ENCODE measurements at places on chromosomes 13 and 19.

DNA sequence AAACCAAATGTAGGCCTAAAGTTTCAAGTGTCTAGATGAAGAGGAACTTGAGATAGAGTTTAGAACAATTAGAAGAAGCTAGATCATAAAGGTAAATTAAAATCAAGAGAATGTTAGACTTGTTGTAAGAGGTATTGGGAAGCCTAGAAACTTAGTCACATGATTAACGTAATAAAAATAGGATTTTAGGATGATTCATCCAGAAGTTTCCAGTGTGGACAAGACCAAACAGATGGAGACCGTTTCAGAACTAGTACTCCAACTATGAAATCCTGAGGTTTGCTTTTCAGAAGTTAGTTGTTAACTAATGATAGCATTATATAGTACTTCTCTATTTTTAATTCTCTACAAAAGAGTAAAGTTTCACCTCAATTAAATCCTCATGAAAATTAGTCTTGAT, 104.9 kb downstream of the MZT1 start:
- no peak for DNase-seq

- peak; percentile 64 for DNase-seq
Measured at GRCh38 chr19:17079710-17080439, 4.3 kb downstream of the MYO9B start.

GRCh38 chr13:39107561-39107960, 69.3 kb downstream of the NHLRC3 start:
- DNase-seq: no peak

- no peak for DNase-seq
Measured at GRCh38 chr19:54916822-54917221, 10.9 kb downstream of the NCR1 start.

DNA sequence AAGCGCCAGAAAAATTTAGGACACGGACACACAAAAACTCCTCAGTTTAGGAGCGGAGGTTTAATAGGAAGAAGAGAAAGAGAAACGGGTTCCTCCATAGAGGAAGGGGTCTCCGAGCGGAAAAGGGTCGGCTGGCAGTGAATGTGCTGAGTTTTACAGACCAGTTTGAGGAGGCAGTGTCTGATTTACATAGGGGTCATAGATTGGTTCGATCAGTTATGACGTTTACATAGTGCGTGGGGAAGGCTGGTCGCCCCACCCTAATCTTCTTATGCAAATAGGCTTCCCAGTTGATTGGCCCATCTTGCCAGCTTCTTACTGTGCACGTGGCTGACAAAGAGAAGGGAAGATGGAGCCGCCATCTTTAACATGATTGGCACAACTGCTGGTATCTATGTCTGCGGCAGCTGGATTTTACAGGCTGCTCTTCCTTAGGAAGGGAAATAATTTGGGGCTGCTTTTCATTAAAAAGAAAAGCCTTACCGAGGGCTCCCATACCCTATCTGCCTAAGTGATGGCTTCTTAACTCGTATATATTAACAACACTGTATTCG, 1.2 kb upstream of the ZNF225 start:
- DNase-seq: no peak

- DNase-seq: peak; percentile 97
Measured at GRCh38 chr19:39412100-39412866, at the start of gene PLEKHG2. Gene PLEKHG2 (plus strand): TSS chr19:39412669. CDS start chr19:39414087, 1,418 bp downstream.

DNA sequence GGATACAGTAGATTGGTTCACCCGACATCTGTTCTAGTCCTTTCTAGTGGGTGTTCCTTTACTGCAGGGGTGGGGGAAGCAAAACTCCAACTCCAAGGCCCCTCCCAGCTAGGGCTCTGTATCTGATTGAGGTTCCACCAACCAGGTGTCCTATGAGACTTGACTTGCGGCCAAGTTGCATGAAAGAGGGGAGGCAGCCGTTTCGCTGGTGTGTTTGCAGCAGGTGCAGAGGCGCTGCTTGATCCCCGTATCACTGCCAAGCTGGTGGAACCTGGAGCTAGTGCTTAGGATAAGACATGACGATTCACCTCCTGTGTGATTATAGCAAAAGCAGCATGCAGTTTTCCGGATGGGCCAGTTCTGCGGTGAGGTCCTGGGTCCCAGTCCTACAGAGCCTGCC, 338.2 kb downstream of the UQCRFS1 start:
- DNase-seq: no peak

DNA sequence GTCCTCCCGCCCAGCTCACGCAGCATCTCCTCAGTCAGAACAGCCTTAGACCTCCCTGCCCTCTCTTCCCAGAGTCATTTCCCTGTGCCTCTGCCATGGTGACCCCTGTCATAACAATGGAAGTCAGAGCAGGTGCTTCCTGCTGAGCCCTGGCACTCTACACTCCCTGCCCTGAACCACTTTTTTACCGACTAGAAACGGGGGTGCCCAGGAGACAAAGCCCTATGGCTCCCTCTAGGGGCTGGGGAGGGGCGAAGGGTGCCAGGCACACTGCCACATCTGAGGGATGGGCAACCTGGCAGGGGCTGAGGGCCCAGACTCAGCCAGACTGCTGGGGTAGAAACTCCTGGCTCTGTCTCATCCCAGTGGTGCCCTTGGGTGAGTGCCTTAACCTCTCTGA, 16.4 kb downstream of the ZNF574 start:
- no peak for DNase-seq

DNA sequence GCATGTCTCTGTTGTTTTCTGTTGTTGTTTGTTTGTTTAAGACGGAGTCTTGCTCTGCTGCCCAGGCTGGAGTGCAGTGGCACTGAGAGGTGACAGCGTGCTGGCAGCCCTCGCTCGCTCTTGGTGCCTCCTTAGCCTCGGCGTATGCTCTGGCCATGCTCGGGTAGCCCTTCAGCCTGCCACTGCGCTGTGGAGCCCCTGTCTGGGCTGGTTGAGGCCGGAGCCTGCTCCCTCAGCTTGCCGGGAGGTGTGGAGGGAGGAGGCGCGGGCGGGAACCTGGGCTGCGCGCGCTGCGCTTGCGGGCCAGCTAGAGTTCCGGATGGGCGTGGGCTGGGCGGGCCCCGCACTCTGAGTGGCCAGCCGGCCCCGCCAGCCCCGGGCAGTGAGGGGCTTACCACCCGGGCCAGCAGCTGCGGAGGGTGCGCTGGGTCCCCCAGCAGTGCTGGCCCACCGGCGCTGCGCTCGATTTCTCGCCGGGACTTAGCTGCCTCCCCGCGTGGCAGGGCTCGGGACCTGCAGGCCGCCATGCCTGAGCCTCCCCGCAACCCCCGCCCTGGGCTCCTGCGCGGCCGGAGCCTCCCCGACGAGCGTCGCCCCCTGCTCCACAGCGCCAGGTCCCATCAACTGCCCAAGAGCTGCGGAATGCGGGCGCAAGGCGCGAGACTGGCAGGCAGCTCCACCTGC, 6.6 kb upstream of the ZNF329 start:
- DNase-seq: no peak

DNA sequence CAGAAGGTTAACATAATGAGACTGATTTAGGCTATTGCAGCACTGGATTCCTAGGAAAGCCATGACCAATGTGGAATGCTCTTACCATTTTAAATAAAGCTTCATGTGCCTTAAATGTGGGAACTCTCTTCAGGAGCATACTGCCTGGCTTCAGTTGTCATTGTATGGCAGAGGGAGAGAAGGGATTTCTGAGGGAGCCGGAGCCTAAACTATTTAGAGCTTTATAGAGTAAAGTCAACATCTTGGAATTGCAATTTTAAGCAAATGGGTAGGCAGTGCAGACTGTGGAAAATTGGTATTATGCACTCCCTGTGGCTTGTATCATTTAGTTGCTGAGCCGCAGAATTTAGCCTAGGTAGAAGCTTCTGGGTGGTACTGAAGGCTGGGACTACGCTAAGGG, 2041.4 kb downstream of the PCDH9 start:
- DNase-seq: no peak

DNA sequence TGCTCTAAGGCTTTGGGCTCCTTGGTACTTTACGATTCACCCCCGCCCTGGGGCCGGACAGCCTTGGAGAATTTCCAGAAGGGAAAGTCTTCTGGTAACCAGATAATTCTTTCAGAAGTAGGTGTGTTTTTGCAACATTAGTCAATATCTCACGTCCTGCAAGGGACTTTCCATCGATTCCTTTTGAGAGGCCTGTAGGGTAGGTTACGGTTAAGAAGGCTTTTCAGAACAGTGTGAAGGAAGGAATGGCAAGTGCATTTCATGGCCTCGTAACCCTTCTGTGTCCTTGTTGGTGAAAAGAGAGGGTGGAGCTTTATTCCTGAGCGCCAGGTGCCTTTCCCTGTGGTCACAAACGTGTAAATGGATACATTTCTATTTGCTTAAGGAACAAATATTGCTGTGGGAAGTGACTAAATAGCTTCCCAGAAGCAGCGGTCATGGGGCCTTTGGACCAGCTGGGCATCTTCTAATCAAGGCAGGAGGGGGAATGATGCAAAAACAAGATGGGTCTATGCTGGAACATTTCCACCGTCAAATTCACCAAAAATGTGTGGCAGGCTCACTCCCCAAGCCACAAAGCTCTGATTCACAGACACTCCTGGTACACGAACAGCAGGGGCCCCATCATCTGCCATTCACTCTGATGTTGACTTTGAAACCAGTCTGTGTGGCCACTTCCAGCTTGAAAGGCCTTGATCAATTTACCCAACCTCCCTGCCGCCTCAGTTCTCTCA, 99.2 kb downstream of the ANKRD10 start:
- DNase-seq: no peak

- DNase-seq: no peak
Measured at GRCh38 chr13:45276913-45277312, 64.1 kb downstream of the TPT1 start.

DNA sequence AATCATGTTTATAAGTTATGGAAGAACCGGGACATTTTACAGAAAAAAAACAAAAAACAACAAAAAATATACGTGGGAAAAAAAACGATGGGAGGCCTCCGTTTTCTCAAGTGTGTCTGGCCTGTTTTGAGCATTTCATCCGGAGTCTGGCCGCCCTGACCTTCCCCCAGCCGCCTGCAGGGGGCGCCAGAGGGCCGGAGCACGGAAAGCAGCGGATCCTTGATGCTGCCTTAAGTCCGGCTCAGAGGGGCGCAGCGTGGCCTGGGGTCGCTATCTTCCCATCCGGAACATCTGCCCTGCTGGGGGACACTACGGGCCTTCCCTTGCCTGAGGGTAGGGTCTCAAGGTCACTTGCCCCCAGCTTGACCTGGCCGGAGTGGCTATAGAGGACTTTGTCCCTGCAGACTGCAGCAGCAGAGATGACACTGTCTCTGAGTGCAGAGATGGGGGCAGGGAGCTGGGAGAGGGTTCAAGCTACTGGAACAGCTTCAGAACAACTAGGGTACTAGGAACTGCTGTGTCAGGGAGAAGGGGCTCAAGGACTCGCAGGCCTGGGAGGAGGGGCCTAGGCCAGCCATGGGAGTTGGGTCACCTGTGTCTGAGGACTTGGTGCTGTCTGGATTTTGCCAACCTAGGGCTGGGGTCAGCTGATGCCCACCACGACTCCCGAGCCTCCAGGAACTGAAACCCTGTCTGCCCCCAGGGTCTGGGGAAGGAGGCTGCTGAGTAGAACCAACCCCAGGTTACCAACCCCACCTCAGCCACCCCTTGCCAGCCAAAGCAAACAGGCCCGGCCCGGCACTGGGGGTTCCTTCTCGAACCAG, 1.8 kb upstream of the APOE start:
- DNase-seq: peak; percentile 65

DNA sequence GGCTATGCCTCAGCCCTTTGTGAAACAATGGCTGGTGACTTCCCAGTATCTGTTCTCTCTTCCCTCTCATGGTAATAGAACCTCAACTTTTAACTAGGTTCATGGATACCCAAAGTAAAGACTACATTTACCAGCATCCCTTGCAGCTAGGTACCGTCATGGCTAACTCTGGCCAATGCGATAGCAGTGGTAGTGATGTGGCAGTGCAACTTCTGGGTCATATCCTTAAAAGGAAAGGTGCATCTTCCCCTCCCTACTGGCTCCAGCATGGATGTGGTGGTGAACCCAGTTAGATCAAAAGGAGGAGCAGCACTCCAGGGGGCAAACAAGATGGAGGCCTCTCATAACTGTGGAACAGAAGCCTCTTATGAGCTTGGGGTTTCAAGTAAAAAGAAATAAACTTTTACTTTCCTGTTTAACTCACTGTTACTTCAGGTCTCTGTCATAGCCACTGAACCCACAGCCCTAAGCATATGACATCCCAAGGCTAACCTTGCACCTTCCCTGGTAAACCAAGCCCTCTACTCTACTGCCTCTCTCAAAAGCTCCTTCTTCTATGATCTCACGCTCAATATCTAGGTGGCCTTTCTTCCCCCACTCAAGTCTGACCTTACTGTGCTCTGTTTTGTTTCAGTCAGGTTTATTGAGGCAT, 104.4 kb downstream of the DOCK9 start:
- no peak for DNase-seq

DNA sequence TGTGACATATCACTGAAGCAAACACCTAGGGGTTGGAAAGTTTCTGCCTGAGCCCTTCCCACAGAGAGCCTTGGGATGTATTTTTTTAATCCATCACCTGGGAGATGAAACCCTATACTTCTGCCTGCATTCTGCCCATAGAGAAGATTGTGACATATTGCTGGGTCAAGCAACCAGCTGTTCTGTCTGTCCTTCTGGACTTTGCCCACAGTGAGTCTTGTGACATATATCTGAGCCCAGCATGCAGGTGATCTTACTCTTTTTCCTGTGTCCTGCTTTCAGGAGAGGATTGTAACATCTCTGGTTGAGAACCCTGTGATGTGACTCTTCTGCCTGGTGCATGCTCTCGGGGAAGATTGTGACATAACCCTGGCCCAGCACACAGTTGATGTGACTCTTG, 24.9 kb upstream of the ZNF681 start:
- DNase-seq: no peak

GRCh38 chr13:110271313-110271712, 35.6 kb downstream of the COL4A1 start:
- no peak for DNase-seq

DNA sequence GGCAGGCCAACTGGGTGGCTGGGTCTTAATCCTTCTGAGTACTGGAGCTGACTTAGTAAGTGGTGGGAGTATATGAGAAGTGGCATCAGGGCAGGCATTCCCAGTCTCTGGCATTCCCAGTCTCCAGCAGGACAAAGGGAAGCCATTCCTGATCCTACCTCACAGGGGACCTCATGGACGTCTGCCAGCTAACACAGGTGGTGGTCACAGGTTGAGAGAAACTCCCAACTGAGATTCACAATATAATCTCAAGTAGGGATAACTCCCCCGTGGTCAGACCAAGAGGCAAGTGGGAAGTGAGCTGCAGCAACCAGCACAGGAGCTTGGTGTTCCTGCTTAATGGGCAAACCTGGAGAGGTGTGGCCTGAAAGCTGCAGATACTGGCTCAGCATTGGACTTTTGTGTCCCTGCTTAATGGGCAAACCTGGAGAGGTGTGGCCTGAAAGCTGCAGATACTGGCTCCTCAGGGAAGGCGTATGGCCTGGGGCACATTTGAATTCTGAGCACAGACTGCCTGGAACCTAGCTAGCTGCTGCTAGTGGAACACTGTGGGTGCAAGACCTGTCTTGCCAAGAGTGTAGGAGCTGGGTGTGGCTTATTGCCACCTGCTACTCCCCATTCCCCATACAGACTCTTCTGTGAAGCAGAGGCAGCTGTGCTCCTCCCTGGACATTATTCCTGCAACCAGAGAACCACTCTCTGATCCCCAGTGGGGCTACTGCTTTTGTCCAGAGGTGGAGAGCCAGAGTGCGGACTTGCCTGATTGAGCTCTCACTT, 25.9 kb upstream of the OR10H2 start:
- DNase-seq: no peak
